ENCODE measurements at places on chromosomes 3 and 15.
A peak's percentile ranks its signal among the peaks of the same experiment; 100 is the strongest.

- no peak for DNase-seq
Measured at GRCh38 chr3:193585530-193585929, 7.5 kb upstream of the OPA1 start.

DNA sequence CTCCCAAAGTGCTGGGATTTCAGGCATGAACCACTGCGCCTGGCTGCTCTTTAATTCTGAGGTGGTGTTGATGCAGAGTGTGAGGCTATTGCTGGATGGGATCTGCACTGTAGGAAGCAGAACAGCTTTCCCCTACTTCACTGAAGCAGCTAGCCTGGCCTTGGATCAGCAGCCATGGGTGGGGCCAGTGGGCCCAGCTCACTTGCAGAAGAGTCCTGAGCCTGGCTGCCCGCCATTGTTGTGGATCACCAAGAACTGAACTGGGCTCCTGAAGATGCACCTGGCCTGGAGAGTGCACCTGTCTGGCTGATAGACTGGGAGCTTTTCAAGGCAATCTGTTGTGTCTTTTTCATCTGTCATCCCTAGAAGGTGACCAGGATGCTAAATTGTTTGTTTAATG, 11.9 kb downstream of the TLNRD1 start:
- no peak for DNase-seq

GRCh38 chr3:85567071-85567676, 608.4 kb downstream of the CADM2 start:
- DNase-seq = no peak

DNA sequence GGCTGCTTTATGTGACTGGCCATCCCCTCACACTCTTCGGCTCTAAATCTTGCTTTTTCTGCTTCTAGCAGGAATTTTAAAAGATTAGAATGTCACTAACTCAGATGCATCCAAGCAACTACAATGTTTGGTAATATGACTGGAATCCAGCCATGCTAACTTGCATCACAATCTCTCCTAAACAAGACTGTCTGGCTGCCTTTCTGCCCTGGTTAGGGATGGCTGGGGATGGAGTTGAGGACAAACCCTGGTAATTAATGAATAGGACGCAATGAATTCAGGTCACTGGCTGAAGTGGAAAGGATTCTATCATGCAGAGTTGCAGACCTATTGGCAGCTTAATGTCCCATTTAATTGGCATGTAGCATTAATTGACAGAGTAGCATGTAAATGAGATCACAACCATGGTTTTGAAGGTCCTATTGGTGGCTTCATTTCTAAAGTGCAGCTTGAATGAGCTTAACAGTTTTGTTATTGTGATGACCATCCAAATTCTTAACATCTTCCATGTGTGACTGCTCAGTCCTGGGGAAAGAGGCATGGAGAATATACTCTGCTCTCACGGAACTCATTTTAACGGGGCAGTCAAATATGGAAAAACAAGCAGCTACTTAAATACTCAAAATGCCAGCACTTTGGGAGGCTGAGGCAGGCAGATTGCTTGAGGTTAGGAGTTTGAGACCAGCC, 21.7 kb downstream of the NMNAT3 start:
- no peak for DNase-seq

GRCh38 chr15:45573961-45574629, 13.1 kb upstream of the BLOC1S6 start:
- DNase-seq = no peak

DNA sequence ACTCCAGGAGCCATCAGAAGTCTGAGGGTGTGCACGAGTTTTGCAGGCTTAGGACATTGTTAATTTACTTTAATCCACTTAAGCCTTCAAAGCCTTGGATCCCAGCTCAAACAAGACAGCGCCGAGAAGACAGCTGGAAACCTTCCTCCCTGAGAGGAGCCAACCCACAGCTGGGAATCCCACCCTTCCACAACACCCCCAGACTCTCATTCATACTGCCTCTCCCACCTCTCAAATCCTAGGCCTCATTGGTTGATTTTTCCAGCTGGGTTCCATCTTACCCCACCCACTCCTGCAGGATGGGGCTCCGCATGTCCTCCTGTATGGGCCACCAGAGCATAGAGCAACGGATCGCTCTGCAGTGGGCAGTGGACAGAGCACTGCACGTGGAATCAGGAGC, 80.4 kb downstream of the SEMA5B start:
- DNase-seq = no peak

GRCh38 chr15:31867536-31868442, 162.5 kb upstream of the CHRNA7 start:
- peak; percentile 22 for DNase-seq

- no peak for DNase-seq
Measured at GRCh38 chr3:172227340-172228035, 188.1 kb downstream of the FNDC3B start.

GRCh38 chr3:58285334-58285733, 20.7 kb upstream of the RPP14 start:
- no peak for DNase-seq

GRCh38 chr15:88209111-88209510, 47.4 kb downstream of the NTRK3 start:
- DNase-seq = no peak

- no peak for DNase-seq
Measured at GRCh38 chr3:102715030-102715697, 280.3 kb downstream of the ZPLD1 start.

GRCh38 chr3:189361103-189361835, 189.5 kb downstream of the TPRG1 start:
- no peak for DNase-seq

DNA sequence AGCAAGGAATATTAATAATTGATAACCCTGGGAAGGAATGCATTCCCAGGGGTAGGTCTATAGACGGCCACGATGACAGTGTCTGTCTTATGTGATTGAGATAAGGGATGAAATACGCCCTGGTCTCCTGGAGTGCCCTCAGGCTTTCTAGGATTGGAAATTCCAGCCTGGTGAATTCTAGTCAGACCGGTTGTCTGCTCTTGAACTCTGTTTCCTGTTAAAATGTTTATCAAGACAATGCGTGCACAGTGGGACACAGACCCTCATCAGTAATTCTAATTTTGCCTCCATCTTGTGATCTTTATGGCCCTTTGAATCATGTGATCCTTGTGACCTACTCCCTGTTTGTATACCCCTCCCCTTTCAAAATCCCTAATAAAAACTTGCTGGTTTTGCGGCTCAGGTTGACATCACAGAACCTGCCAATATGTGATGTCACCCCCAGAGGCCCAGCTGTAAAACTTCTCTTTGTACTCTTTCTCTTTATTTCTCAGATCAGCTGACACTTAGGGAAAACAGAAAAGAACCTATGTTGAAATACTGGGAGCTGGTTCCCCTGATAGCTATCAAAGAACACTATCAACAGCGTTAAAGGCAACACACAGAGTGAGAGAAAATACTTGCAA, 183.3 kb downstream of the PDE8A start:
- no peak for DNase-seq

- DNase-seq = no peak
Measured at GRCh38 chr3:45011756-45012508, 14.2 kb upstream of the CLEC3B start.

DNA sequence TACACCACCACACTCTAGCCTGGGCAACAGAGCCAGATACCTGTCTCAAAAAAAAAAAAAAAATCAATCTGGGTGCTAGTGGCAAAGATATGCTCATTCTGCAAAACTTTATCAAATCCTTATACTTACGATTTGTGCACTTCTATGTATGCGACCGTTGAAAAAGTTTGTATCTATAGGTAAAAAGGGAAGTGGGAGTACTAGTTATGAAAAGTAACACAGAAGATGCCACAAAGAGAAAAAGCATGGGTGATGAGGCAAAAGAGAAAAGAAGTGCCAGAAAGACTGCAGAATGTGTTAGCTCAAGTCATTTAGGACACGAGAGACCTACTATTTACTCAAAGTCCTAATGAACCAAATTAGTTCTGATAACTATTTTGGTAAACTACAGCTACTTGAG, 407.8 kb downstream of the SHQ1 start:
- DNase-seq = no peak

DNA sequence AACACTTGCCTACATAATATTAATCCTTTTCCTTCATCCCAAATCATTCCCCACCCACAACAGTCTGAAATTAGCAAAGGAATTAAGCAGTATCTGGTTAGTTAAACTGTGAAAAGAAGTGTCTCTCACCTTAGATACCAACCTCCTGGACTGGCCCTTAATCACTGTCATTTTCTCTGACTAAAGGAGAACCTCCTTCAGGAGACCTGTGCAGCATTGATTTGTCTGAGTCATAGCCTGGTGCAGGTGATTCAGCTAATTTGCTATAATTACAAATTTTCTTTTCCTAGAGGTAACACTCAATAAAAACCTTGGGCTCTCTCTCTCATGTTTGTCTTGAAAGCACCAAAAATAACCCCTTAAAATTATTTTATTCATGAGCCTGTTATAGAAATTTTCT, 279.8 kb upstream of the SEMA6D start:
- no peak for DNase-seq

GRCh38 chr15:79643393-79643792, 211.3 kb downstream of the MINAR1 start:
- no peak for DNase-seq
